ENCODE measurements at places on chromosomes 4 and X.

DNA sequence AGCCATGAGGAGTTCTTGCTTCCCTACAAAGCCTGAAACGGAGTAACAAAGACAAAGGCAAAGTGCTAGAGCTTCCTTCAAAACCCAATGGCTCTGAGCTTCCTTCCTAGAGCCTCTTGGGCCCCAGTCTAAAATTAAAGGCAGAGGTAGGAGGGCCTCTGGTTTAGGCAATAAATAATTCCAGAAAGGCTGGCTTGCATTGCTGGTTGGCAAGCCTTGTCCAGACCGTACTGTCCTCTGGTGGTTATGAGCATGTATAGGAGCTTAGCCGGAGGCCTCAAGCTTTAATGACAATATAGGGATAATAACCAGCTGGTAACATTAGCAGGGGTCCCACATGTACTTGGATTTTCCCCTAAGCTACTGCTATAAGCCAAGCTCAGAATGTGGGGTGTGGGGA is 237.3 kb downstream of the AR start:
- DNase-seq = no peak

GRCh38 chr4:167221084-167221483 is 13.2 kb downstream of the SPOCK3 start:
- DNase-seq = no peak

- DNase-seq = no peak
Observed at GRCh38 chr4:55561889-55562288, 15.2 kb upstream of the CLOCK start.

DNA sequence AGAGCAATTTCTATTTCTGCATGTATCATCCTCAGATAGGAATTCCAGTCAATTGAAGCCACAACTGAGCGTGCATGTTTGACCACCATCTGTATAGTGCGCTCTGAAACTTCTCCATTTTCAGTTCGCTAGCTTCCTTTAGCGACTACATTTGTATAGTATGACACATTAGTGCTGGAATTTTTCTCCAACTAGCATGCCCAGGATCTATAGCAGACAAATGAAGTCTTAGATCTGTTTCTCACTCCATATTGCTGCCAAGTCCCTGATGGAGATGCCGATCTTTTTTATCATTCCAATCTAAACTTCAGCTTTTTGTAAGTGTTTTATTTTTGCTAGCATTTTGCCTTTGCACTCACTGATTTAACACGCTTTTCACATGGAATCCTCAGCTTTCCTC is 774.8 kb upstream of the TENM3 start:
- no peak for DNase-seq

GRCh38 chr4:16995451-16995850 is 97.0 kb upstream of the LDB2 start:
- DNase-seq = no peak

- peak; percentile 15 for DNase-seq
Observed at GRCh38 chr4:152246659-152247058, 289.2 kb downstream of the FBXW7 start.

- no peak for DNase-seq
Observed at GRCh38 chrX:1749499-1749898, 134.6 kb downstream of the ASMT start.

DNA sequence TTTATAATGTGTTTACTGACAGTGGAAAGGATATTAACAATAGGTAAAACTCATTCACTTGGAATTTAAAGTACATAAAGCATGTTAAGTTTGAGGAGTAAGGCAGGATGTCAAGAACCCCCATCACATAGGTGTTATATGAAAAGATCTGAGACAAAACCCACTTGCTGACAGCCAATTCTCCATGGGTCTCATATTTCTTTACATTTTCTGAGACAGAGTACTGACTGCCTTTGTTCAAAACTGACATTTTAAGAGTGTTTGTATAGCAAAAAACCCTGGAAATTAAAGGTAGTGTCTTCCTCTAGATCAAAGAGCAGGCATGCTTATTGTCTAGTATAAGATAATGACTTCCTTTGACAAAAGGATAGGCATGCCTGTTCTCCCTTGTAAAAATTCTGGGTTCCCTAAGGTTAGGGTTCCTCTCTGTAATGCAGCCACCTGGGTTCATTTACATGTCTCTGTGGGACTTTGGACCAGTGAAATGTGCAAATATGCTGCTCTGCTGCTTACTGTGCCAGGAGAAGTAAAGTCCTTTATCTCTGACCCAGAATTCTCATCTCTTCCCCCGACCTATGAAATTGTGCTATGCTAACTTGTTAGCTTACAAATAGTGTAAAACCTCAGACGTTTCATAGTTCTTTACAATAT is 123.6 kb downstream of the PCDH18 start:
- DNase-seq = no peak

DNA sequence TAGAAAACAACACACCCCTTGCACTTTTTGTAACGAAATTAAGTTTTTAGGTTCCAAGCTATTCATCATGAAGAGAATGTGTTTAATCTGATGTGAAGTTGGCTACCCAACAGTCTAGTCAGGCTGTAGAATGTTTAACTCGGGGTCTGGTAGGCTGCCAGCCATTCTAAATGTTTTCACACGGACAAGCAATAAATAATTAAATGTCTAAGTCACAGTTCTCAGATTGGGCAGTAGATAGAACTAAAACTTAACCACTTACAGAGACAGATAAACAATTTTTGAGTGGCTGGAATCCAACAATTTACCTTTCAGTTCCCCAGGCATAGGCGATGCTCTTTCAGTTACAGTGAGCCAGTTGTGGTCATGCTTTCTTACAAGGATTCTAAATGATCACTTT is 66.5 kb downstream of the CHIC2 start:
- DNase-seq = no peak

DNA sequence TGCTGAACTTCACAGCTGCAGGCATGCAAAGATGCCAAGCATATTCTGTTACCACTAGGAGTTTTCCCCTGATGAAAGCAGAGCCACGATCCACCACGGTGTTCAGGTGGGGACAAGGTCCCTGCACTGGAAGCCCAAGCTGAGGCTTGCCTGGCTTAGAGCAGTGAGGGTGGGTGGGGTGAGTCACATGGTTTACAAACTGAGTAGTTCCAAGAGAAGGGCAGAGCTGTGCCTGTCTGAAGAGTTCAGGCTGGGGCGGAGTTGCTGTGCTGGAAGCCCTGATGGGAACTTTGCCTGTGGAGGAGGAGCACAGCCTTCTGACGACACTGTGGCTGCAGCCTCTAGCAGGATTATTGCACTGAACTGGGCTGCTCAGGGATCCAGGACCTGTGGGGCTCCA is 45.5 kb downstream of the FAM9B start:
- peak; percentile 50 for DNase-seq

- no peak for DNase-seq
Observed at GRCh38 chr4:89727238-89727637, 109.7 kb downstream of the SNCA start.

GRCh38 chr4:125676583-125676982 is 361.8 kb downstream of the FAT4 start:
- DNase-seq = no peak

GRCh38 chr4:3835527-3836405 is 69.6 kb downstream of the ADRA2C start:
- no peak for DNase-seq

GRCh38 chr4:6501171-6501570 is 28.8 kb upstream of the PPP2R2C start:
- DNase-seq = no peak

All from stimulated activated CD4-positive, alpha-beta T cell treated with anti-CD3 and anti-CD28 coated beads, Interleukin-15, amount 100 ng/mL, for 24 hours (primary cell).